Fibroblast of skin of left quadriceps (primary cell): ENCODE measurements at places on chromosomes 6 and 20.

DNA sequence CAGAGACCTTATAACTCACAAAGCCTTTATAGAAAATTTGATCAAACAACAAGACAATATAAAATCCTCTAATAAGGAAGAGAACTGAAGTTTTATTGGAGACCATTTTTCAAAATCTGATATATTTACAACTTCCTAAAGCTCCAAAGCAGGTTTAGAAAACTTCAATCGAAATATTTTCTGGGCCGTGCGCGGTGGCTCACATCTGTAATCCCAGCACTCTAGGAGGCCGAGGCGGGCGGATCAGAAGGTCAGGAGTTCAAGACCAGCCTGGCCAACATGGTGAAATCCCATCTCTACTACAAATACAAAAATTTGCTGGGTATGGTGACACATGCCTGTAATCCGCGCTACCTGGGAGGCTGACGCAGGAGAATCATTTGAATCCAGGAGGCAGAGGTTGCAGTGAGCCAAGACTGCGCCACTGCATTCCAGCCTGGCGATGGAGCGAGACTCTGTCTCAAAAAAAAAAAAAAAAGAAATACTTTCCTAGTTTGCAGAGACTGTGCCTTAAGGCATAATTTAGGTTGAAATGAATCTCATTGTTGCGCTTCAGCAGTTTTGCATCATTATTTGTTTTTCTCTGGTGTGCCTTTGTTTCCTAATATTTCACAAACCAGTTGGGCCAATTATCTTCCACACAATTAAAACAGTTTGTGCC lies 60.6 kb upstream of the ASIP start:
- no peak for DNase-seq

DNA sequence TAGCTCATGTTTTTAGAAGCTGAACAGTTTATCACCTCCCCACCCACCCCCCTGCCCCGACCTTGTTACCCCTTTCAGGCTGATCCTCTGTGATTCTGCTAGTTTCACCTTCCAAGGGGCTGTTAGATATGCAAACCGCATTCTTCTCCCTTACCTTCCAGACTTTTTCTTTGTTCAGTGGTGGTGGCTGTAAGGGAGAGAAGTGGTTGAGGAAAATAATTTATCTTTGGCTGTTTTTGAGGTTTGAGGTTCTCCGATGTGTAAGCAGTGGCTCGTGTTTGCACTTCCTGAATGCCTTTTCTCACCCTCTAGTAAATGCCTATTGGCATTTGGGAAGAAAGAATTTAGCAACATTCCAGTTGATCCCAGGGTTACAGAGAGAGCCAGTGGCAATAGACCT lies 69.4 kb upstream of the KCNG1 start:
- DNase-seq: peak; percentile 14

- no peak for DNase-seq
Observed at GRCh38 chr6:10385524-10386132, 29.2 kb downstream of the TFAP2A start.

- no peak for DNase-seq
Observed at GRCh38 chr6:18488526-18489270, 101.5 kb downstream of the RNF144B start.

DNA sequence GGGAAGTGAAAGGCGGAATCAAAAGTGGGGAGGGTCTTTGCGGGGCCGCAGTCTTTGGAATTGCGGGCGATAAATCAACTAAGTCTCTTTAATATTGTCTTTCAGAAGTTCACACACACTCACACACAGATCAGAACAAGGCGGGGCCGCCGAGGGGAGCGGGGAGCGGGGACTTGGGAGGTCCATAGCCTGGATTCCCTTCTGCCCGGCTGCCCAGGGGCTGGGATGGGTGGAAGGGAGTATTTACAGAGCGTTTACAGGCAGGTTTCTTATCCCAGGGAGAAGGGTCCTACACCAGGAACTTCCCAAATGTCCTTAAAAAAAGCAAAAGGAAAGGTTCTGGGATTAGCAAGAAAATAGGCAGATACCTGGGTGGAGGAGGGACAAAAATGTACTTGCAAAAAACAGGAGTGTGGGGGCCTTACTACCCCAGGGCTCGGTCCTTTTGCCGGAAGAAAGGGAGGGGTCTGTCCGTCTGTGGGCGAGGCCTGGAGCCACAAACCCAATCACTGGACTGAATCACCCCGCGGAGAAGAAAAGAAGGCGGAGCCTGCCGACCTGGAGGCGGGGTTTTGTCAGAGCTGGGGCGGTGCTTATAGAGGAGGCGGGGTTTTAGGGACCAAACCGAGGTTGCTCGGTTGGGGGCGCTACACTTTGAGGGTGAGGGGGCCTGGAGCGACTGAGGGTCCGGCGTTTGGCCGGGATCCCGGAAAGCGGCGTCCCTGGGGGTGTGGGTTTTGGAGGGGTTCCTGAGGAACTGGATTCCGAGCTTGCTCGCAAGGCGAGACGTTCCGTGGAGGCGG lies 3.2 kb downstream of the PRRT1 start:
- no peak for DNase-seq

GRCh38 chr6:13425943-13426931 lies 61.2 kb downstream of the GFOD1 start:
- no peak for DNase-seq

DNA sequence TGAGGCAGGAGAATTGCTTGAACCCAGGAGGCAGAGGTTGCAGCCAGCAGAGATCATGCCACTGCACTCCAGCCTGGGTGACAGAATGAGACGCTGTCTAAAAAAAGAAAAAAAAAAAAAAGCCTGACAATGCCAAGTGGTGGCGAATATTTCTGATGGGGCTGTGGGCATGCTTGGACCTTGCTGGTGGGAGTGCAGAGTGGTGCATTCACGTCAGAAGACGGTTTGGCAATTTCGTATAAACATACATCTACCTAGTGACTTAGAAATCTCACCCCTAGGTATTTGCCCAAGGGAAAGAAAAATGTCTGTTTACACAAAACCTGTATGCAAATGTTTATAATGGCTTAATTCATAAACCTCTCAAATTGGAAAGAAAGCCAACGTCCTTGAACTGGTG lies 33.6 kb downstream of the CTCFL start:
- no peak for DNase-seq

DNA sequence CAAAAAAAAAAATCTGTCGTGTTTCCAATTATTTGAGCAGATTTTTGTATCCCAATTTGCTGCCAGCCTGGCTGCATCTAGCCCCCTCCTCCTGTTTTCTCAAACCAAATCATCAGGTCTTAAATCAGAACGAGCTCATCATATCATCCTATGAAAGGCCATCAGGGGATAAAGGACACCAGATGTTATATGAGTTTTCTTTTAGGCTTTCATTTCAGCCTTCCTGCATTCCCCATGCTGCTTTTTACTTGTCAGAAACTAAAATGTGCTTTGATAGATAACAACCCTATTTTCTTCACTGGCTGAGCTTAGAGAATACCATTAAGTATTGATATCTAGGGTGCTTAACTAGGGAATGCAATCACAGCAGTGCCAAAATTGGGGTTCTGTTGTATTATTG lies 968.4 kb upstream of the SLC35B3 start:
- no peak for DNase-seq

DNA sequence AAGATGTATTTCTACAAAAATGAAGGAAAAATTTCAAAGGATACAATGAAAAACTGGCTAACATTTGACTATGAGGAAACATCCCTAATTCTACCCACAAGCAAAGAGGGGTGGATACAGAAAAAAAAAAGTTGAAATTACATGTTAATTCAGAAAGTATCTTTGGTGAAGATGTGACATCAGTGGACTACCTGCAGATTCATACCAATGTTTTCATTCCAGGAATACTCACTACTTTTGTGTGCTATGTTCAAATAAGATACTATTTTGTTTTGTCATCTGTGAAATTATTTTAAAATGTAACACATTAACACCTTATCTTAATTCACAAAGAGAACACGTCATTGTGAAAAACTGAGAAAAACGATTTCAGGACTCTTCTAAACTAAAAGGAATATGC lies 159.3 kb upstream of the SHLD1 start:
- no peak for DNase-seq

- DNase-seq: no peak
Observed at GRCh38 chr6:44779130-44779826, 391.8 kb downstream of the CDC5L start.

DNA sequence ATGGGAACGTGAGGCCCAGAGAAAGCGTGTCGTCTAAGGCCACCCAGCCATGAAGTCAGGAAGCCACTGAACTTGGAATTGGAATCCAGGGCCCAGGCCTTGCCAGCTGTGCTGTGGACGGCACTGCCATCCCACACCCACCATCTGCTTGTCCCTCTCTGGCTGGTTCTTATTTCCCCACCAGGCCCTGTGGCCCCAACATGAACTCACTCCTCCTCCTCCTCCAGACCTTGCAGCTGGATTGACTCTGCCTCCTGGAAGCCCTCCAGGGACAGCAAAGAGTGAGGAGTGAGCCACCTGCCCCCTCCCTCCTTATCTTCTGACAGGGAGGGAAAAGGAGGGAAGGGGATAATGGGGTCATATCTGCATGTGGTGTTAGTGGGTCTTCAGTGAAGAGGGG lies 16.0 kb upstream of the IP6K3 start:
- no peak for DNase-seq

DNA sequence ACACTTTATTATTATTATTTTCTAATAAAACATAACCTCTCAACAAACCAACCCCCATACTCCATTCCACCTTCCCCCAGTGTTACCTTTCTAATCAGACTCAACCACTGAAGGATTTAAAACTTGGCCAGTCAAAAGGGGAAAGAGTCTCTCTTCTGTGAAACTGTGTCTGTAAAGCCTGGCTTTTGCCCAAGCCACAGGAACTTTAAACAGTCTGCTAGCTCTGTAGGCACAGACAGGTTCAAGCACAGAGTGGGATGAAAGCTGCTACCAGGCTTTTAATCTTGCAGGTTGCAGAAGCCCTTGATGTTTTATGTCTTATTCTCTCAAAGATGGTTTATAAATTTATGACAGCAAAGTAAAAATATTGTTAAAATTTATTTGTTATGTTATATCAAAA lies 585.7 kb downstream of the TENT5A start:
- peak; percentile 45 for DNase-seq

DNA sequence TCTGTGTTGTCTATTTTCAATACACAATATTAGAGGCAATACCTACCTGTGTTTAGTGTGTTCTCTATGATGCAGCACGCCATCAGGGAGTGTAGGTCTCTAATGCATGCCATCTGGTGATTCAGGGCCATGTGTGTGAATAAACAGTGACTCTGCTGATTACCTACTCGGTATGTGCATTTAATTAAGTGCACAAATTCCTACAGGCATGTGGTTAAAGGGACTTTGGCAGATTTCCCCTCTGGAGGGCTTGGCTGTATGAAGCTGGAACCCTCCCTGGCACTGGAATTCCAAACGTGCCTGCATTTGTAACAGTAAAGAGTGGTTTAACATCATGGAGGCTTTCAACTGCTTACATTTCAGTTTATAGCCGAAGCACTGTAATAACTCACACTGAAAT lies 401.5 kb upstream of the SASH1 start:
- peak; percentile 81 for DNase-seq

GRCh38 chr20:57902473-57902872 lies 192.7 kb upstream of the PMEPA1 start:
- peak; percentile 47 for DNase-seq

DNA sequence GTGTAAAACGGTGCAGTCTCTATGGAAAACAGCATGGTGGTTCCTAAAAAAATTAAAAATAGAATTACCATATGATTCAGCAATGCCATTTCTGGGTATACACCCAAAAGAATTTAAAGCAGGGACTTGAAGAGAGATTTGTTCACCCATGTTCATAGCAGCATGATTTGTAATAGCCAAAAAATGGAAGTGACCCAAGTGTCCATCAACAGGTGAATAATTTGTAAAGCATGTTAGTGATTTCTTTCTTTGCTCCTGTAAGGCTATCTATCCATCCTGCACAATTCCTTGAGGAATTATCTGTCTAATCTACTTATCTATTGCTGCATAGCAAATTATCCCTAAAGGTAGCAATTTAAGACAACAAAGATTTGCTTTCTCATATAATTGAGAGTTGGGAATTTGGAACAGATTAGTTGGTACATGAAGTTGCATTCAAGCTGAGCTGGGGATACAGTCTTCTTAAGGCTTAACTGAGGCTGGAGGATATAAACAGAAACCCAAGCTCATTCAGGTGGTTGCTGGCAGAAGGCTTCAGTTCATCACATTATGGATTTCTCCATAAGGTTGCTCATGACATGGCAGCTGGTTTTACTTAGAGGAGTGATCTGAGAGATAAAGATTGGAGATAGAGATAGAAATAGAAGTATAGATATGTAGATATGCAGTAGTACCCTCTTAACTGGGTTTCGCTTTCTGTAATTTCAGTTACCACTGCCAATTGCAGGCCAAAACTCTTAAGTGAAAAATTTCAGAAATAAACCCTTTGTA lies 62.0 kb downstream of the IL22RA2 start:
- DNase-seq: no peak

DNA sequence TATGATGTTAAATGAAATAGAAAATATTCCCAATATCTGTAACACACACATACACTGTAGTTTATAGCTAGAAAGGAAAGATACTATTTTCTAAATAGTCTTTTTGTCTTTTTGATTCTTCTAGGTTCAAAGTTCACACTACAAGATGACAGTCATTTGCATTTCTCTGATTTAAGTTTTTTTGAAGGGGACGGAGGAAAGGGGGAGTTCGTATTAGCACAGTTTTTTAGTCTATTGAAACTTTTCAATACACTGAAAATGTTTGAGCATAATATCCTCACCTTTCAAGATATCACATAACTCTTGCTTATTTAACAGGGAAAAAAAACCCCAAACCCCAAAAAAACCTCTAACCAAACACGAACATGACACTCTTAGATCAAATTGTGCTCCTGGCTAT lies 68.1 kb downstream of the BMP2 start:
- no peak for DNase-seq

DNA sequence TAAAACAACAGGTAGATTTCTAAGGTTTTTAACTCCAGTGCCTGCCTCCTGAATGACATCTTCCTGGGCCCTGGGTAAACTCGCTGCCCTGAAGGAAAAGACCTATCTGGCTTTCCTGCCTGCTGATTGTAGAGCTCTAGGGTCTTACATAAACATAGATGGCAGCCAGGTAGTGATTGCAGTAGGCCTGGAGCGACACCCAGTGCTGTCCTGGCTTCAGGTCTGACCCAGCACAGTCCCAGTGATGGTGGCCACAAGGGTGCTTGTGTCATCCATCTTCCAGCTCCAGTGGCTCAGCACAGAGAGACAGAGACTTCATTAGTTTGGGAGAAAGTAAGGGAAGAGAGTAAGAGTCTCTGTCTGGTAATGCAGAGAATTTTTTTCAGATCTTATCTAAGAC lies 542.9 kb upstream of the IMPG1 start:
- no peak for DNase-seq

GRCh38 chr20:9626357-9626756 lies 112.0 kb downstream of the LAMP5 start:
- no peak for DNase-seq

GRCh38 chr6:129902681-129903080 lies 41.6 kb upstream of the TMEM244 start:
- DNase-seq: no peak

GRCh38 chr6:69456086-69456485 lies 340.7 kb downstream of the LMBRD1 start:
- no peak for DNase-seq
